Bone marrow (tissue), 2 donors: ENCODE measurements at places on chromosomes 3 and 15.

DNA sequence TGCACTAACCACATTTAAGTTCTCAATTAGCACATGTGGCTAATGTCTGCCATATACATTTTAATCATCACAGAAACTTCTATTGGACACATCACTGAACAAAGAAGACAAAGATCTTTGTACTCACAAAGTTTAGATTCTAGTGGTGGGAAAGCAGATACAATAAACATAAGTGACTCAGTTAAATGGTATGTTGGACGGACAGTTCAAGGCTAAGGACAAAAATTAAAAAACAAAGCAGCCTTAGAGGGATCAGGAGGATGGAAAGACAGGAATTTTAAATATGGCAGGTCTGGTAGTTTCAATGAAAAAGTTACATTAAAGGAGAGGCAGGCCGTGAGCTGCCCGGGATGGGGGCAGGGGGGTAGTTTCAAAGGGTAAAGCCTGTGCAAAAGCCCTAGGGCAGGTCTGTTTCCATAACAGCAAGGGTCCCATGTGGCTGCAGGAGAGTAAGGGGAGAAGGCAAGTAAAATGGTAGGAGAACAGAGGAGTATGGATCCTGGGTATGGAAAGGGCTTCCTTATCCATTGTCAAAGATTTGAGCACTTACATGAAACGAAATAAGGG is 220.7 kb downstream of the FHIT start:
- no peak for DNase-seq

GRCh38 chr3:42266085-42266484 is at the start of gene CCK:
TSS of gene CCK (minus strand) at chr3:42266185. CDS start at chr3:42263630, 2,555 bp downstream.
- no peak for DNase-seq

GRCh38 chr15:50876989-50877360 is 31.5 kb upstream of the AP4E1 start:
- DNase-seq, result peak; percentile 60

DNA sequence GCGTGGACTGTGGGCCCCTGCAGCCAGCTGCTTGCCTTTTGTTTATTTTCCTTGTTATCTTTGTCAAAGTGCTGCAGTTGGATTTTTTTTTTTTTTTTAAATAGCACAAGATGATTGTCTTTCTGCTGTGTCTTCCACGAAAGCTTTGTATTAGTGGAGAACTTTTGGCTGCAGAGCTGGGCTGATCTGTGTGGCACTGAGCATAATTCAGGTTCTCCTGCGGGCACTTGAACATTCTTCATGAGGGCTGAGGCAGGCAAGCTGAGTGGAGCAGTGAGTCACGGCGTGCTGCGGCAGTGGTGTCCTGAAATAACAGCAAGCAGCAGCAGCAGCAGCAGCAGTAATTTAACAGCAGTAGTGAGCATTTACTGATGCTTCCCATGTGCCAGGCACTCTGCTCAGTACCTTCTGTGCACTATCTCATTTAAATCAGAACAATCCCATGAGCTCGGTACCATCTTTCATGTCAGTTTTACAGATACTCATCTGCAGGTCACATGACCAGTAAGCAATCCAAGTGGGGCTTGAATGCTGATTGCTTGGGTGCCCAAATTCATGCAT is 45.8 kb downstream of the MITF start:
- DNase-seq, result no peak

DNA sequence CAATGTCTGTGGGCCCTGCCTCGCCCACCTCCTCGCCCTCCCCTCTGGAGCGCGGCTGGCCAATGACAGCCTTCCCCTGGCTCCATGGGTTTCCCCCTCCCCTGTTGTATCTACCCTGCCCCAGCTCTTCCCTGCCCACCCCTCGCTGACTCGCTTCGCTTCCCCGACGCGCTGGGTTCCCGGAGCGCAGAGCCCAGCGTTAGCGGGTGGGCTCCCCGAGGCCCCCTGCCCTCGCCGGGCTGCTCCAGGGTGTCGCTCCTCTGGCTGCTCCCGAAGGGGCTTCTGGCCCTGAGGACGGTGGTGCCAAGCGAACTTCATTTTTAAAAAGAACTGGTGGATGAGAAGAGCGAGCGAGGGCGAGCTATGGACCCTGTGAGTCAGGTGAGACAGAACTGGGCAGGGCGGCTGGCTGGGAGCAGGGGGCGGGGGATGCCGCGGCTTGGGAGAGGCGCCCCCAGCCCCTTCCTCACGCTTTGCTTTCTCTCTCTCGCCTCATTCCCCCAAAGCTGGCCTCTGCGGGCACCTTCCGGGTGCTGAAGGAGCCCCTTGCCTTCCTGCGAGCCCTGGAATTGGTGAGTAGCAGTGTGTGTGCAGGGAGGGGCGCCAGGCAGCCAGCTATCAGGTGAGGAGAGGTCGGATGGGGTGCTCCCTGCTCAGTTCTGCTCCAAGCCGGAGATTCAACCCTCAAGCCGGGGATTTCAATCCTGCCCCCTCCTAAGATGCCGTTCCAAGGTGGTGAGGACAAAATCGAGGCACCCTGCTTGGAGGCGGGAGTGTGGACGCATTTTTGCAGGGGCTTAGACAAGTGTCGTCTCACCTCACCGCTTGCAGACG is at the start of gene SYNPR:
Gene SYNPR, plus strand, starts transcription at position 138 of the 834 bp plus-strand sequence.
- DNase-seq, result no peak

- peak; percentile 70 for DNase-seq
Observed at GRCh38 chr15:91271565-91272153, 171.6 kb downstream of the SV2B start.

DNA sequence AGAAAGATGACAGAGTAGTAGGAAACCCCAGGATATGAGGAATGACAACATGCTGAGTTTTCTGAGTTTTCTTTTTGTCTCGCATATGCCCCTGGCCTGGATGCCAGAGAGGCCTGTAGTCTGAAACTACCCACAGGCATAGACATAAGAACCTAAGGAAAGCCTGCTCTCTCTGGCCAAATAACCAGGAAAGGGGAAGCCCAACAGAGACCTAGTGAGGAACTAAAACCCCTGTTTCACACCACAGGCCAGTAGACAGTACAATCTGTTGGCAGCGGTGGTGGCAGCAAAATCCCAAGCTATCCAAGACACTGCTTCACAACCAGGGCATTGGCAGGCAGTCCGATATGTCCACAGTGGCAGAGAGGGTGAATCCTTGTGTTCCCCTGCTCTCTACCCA is 55.0 kb upstream of the DCP1A start:
- DNase-seq, result no peak

DNA sequence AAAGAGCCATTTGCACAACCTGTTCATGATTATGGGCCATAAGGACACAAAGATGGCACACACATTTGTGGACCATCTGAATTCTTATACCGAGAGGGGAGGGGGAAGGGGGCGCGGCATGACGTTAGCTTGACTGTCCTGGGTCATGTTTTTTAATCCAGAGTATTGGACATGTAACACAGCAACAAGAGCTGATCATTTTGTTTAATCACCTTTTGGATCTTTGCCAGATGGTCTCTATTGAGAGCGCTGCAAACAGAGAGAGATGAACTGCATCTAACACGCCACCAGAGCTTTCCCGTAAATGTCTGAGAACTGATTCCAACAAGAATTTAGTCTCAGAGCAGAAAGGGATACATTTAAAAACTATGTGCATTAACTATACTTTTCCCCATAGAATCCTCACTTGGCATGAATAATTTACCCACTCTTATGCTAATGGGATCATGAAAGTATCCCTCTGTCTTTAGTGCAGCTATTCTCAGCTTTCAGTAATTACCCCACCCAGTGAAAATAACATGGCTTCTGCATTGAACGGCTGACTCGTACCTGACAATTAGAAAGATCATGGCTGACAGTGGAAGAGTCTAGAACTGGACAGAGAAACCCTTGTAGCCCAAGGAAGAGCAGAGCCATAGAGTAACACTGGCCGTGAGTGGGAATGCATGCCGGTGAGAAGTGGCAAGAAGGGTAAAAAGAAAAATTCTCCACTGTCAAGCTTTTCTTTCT is 22.6 kb downstream of the MEIS2 start:
- DNase-seq, result no peak

- no peak for DNase-seq
Observed at GRCh38 chr3:150105886-150106612, 135.4 kb upstream of the PFN2 start.

DNA sequence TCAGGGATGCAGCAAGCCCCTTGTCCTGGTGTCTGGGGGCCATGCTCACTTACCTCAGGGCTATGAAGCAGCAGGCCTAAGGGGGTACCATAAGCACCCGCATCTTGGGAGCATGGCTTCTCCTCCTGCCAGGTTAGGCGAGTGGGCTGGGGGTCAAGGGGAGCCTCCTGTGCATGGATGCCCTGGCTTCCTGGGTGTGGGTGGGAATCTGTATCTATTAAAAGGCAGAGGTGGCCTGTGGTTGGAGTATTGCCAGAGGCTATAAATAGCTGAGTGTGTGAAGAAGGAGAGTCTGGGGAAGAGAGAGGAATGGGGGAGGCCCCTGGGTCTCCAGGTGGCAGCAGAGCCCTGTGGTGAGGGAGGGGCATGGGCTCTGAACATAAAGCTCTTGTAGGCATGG is 19.5 kb downstream of the ACVR2B start:
- no peak for DNase-seq

DNA sequence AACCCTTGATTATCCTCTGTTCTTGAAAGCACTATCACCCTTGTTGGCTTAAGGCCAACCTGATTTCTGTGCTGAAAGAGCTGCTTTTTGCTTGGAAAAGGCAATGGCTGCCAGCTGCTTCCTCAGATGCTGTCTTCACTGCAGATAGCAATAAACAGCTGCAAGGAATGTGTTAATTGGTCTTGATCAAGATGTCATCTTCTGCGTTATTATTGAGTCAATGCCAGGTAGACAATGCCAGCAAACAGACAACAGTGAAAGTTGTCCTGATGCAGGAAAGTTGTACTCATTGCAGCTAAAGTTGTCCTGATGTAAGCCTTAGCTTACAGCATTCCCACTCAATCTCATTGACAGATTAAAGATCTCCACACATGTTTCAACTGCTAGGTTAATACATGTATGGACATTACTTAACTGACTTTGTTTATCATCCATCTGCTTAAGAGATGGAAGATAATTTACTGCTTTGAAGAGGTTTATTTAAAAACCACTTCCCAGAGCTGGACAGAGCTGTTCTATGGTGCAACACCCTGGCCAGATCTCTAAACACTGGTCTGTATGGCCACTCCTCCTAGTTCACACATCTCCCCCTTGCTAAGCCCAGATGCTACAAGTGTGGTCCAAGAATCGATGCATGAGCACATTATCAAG is 251.0 kb upstream of the MCTP2 start:
- DNase-seq, result no peak
